NCI-H82 (cell line): ENCODE measurements at places on chromosomes 1 and 21.

DNA sequence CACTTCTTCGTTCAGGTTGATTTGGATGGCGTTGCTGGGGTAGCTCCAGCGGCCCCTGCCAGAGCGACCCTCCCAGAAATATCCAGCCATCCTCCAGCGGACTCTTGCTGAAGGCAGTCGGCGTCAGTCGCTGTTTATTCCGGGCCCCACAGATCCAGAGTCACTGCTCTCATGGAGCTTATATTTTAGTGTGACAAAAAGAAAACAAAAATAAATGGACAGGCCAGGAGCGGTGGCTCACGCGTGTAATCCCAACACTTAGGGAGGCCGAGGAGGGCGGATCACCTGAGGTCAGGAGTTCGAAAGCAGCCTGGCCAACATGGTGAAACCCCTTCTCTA lies 791 bp upstream of the CFAP298 start:
- no peak for DNase-seq

DNA sequence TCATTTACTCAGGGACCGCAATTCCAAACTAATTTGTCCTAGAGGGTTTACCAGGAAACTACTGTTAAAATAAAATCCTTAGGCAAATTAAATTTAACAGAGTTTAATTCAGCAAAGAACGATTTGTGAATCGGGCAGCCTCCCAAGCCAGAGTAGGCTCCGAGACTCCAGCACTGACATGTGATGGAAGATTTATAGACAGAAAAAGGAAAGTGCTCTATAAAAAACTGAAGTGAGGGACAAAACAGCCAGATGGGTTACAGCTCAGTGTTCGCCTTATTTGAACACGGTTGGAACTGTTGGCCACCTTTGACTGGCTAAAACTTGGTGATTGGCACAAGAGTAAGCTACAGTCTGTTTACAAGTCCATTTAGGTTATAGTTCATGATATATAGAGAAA lies 35.2 kb upstream of the RCSD1 start:
- no peak for DNase-seq

GRCh38 chr1:91689641-91690481 lies 189.2 kb downstream of the CDC7 start:
- DNase-seq, result no peak

GRCh38 chr1:226064816-226065248 lies 2.3 kb downstream of the H3-3A start:
- peak; percentile 79 for DNase-seq

GRCh38 chr1:153921080-153921802 lies 1.5 kb downstream of the GATAD2B start:
- no peak for DNase-seq

DNA sequence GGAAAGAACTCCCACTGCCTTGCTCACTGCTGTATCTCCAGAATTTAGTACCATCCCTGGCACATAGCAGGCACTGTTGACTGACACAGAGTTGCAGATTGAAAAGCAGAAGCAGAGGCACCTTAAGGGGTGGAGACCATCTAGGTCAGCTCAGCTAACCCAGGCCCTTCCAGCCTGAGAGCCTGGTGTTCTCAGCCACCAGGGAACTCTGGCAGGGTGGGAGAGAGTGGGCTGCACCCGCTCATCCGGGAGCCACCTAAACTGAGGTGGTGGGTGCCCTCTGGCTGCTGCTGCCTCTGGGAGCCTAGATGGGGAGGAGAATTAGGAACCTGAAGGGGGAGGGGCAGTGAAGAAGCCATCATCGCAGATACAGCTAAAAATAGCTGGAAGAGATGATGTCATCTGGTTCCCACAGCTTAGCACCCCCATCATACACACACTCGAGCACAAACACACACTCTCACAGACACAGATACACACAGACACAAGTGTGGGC lies 1.5 kb upstream of the TSPAN1 start:
- peak; percentile 68 for DNase-seq

DNA sequence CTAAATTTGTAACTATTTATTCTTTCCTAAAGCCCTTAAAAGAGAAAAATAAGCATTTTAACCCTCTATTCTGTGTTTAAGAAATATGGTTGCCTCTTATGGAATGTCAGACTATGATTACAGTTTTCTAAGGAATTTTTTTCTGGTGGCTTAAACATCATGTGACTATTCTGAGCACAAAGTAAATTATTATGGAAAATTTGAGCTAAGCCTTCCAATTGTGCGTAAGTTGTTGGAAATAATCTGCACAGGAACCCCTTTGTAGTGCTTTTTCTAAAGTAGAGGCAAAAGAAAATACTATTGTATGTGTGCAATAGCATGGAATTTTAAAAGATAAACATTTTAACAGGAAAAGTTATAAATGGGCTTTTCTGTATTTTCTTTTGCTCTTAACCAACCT lies 254.8 kb downstream of the PBX1 start:
- no peak for DNase-seq

DNA sequence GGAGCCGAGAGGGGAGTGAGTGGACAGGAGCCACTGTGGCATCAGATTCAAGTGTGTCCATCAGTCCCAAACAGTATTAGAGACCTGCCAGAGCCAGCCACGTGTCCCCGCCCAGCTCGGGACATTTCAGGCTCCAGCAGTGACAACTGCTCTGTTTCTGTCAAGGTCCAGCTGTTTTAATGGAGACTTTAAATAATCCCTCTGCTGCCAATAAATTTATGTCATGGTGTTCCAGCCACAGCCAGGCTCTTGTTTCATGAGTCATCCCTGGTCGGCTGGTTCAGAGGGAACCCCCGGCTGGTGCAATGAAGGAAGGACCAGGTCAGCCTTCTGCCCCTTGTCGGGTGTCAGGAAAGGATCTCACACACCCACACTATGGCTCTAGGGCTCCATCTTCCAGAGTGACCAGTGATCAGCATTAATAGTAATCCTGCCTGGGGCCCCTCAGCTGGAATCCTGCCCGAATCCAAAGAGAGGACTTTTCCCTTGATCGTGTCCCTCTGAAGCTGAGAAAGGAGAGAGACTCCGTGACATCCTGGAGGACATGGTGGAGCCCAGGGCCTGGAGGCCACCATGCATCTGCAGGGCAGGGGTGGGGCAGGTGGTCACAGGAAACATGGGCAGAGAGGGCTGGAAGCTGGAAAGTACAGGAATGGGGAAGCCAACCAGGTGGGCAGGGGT lies 197.3 kb downstream of the MATN1 start:
- DNase-seq, result no peak

DNA sequence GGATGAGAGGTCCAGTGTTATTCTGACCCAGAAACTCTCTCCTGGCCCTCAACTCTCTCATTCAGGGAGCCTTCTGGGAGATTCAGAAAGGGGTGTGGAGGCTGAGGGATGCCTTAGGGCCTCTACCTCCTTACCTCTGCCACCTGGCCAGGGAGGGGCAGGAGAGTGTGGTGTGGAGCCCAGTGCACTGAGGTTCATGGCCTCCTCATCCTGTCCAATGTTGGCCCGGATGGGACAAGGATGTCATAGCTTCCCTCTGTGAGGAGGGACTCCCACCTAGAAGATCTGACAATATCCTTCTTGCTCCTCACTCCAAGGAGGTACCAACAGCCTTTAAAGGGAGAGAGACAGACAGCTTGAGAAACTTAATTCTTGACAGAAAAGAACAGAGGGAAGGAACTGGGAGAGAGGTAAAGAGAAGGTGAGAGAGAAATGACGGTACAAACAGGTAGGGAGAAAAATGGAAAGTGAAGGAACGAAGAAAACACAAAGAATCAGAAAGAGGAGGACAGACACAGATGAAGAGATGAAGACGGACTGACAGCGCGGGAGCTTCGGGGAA lies 779 bp downstream of the BEND5 start:
- DNase-seq, result peak; percentile 34

GRCh38 chr1:54401799-54402198 lies 4.4 kb downstream of the SSBP3 start:
- no peak for DNase-seq

- peak; percentile 75 for DNase-seq
Observed at GRCh38 chr1:169809370-169810095, 14.8 kb upstream of the METTL18 start.

GRCh38 chr1:162903246-162903645 lies 42.3 kb upstream of the CCDC190 start:
- DNase-seq, result peak; percentile 99

GRCh38 chr1:93976291-93976690 lies 67.1 kb upstream of the GCLM start:
- peak; percentile 61 for DNase-seq

- DNase-seq, result no peak
Observed at GRCh38 chr1:31366796-31367195, 6.1 kb downstream of the FABP3 start.

DNA sequence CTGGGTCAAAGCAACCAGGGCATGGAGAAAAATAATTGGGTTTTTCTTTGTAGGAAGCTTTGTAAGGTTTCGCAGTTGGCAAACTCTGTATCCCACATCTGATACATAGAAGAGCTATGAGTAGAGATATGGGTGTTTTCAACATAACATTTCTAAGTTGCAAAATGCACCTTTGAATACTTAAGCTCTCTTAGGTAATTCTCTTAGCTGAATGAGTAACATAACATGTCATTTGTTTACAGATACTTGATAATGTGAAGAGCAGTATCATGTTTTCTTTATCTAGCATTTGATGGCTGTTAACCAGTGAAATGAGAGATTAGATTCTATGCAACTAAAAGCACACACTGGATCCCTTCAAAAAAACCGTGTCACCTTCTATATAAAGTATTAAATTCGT lies 21.6 kb downstream of the RAVER2 start:
- no peak for DNase-seq

DNA sequence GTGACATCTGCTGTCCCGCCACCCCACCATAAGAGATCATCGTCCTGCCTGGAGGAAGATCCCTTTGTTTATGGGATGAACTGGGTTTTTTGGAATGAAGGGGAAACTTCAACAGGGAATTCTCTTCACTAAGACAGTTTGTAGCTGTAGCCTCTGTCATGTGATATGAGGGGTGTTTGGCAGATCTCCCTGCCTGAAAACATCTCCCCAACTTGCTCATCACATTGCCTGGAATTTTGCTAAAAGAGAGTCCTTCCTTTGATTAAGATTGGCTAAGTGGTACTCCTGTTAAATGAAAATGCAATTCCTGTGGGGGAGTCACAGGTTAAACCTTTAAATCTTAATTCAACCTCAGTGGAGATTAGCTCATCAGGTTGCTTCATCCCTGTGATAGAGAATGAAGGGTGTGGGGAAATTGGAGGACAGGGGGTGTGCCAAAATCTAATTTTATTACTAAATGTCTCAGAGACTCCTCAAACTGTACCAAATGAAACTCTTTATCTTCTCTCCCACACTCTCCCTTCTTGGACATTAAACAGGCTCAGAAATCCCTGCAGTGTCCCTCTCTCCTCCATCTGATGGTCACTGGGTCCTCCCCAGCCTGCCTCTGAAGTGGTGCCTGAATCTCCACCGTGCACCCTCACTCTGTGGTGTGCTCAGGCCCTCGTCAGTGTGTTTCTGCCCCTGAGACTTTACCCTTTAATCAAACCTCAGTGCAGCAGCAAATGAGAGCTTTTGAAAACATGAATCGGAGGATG lies 54.8 kb downstream of the IER5 start:
- DNase-seq, result no peak

GRCh38 chr1:230143534-230143933 lies 76.5 kb downstream of the GALNT2 start:
- no peak for DNase-seq

DNA sequence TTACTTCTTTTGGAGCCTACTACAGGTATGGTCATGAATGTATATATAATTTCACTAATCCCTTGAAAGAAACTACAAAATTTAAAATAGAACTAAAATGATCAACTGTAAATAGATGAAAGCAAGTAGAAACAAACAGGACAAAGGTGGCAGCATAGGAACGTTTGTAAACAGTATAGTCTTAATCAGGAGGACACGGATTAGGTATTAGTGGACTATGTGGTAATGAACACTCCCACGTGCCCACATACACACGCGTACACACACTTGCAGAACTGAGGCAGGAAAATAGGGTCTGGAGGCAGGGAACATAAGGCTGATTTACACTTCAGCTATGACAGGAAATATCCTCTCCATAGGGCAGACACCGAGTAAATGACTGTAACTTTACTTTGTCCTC lies 1397.8 kb downstream of the NCAM2 start:
- no peak for DNase-seq

DNA sequence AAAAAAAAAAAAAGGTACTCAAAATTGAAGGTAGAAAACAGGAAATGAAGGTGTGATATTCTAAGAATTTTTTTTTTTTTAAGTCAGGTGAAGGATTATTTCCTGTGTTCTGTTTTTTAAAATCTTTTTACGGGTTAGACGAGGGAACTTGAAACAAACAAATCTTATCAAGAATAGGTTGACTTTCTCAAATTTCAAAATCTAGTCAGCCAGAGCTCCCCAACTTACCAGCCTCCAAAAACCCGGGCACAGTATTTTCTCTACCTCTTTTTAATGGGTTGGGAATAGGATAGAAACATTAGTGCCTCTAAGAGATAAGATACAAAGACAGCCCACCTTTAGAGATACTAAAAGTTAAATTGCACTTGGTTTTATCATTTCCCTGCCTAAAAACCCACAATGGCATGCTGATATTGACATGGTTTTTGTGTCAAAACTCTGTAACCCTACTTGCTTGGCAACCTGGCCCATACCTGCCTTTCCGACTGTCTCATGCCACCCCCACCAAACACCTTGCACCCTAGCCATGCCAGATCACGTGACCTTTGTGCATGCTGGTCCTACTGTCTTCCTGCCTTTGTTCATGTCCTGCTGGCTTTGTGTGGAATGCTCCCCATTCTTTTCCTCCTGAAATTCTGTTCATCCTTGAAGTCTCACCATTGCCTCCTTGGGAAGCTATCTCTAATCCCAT lies 4.2 kb downstream of the RCAN3 start:
- DNase-seq, result no peak

DNA sequence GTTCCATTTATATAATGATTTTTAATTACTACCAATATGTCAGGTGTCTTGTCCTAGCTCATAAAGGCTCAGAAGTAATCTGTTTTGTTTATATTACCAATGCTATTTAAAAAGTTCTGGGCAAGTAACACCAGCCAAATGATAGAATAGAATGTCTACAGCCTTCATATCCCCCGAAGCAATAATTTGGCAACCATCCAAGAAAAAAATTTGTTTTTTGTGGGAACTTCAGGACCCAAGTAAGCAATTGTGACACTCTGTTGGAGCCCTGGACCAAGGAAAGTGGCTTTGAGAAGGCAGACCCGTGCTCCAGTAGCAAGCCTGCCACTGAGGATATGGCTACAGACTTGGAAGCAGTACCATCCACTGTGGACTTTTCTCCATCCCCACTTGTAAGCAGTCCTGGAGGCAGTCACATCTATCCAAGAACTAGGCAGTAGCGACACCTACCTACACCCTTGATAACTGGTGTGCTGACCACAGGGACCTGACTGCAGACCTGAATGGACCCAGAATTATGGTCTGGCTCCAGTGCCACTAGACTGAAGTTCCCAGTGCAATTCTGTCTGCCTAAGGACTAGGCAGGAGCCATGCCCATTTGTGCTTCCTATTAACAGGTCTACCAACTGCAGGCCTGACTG lies 870.7 kb upstream of the ADGRL2 start:
- peak; percentile 5 for DNase-seq

GRCh38 chr1:187985897-187986654 lies 1157.3 kb downstream of the PLA2G4A start:
- no peak for DNase-seq

GRCh38 chr1:170356585-170356984 lies 175.4 kb upstream of the GORAB start:
- DNase-seq, result no peak
